ENCODE measurements at places on chromosomes 7 and 10.

- no peak for DNase-seq
Measured at GRCh38 chr10:2469802-2470201, 597.5 kb upstream of the PFKP start.

DNA sequence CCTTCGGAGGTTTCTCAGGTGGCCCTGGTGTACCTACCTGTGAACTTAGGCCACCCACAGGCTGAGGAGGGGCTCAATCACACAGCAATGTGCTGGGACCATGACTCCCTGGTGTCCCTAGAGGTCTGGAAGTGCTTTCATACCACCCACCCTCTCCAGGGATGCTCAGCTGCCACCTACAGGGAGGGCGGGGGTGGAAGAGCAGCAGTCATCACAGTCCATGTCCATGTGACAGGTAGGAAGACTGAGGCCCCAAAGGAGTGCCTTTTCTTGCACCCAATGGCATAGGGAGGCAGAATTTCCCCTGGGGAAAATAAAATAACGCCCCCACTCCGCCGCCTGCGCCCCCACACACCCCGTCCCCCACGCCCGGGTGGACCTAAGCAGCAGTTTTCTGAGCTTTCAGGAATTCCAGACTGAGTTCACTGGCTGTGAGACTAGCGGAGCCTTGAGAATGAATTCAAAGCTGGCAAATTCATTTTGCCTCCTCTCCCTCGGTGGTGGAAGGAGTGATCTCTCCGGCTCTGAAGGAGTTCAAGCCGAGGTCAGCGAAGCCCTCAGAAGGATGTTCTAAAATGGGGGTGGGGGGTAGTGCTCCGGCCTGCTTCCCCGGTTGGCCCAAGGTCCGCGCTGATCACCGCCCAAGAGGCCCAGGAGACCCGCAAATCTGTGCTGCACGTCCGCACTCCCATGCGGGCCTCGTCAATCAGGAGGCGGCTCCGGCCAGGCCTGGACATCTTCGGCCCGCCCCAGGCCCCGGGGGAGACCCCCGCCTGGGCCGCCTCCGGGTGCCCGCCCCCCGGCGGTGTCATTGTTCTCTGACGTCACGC lies 2.1 kb upstream of the ZMIZ1 start:
- no peak for DNase-seq

DNA sequence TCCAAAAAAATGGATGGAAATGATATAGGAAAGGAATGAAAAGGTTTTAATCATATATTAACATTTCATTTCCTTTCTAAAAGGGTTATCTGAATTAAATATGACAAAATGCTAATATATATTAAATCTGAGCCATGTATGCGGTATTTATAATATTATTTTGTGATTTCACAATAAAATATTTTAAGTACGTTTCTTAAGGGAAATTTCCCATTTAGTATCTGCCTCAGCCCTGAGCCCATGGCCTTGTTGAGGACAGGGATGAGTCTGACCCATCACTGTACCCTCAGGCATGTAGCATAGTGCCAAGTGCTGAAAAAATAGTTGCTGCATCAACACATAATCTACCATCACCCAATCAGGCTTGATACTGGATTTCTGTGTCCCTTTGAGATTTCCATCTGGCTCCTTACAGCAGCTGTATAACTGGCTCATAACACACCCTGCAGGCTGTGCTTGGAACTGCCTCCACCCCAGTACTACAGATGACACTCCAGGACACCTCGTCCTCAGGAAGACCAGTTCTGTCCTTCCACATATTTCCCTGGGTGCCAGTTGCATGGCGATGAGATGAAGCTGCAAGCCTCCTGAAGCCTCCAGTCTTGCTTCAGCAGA lies 59.4 kb upstream of the ASAH2 start:
- DNase-seq: no peak

DNA sequence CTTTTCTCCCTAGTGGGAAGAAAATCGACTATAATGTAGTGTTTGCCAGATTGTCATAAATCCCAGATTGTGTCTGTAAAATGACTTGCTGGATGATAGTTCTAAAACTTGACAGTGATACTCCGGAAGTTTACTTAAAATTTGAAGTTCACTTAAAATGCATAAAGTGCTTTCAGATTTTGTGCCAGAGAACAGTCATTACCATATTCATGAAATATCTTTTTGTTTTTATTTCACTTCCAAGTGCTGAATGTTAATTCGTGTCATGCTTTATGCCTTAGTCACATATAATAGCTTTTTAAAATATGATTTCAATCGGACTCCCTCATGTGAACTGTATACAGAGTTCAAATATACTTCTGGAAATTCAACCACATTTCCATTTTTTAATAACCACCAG lies 30.4 kb downstream of the PRPF18 start:
- DNase-seq: no peak

DNA sequence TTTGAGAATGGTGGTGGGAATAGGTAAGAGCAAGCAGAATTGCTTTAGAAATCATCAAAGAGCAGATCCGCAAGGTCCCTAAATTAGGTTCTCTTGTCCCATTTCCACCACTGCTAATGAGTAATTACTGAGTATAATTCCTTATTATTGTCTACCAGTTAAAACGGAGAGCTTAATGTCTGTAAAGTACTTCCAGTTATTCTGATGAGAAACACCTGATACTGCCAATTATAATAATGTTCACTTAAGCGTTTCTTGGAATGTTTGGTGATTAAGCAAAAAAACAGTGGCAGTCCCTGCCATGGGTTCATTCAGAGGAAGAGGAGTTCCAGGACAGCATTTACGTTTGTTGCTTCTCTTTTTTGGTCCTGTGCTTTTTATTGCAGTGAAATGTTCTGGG lies 358.5 kb upstream of the GALNT17 start:
- DNase-seq: no peak

DNA sequence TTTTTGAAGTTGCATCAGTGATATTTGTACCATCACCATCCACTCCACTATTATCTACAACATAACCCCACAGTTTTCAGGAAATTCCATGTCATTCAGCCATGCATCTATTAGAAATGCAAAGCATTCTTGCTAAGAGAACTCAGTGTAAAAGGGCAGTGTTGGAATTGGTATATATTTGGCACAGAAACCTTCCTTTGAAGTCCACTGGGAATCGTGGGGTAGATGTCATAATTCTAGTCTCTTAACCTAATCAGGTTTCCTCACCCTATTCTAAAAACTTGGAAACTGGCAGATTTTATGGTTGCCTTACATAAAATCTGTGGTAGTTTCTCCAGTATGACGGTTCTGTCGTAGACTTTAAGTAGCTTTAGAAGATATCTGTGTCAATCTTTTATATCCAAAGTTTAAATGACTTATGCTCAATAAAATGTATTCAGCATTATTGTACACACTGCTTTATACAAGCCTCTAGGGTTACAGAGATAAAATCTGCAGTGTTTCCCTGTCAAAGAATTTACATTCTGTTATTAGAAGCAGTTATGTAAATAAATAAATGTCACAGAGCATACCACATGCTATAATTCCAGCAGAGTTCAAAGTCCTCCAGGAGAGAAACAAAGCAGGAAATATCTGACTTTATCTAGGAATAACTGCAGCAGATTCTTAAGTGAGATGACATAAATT lies 704.4 kb upstream of the CELF2 start:
- DNase-seq: no peak

GRCh38 chr7:322111-322671 lies 32.2 kb downstream of the FOXL3 start:
- DNase-seq: no peak

All from smooth muscle cell of the brain vasculature (primary cell).